ENCODE measurements at places on chromosomes 13 and 19. TPM values are rescaled to one million over a fixed set of nuclear protein-coding genes. Genes with fewer than 3 reads are reported as not detected.

PGLYRP1 gene
- total RNA-seq = not detected

DNA sequence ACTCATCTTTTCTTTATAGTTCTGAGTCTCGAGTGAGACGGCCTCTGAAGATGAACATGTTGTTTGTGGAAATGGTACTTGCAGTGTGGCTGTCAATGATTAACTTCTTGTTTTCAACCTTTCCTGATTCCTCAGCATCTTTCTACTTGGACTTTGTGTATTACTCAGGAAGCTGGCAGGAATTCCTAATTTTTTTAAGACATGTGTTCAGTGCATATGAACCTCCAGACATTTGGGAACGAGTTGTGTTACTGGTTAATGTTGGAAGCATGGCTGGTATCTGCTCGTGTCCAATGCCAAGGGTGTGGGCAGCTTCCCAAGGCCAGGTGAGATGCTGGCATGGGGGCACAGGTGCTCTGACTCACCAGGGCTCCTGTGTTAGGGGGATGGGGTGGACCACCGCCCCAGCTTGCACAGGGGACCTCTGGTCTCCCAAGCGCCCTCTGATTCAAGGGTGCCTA, 61.1 kb upstream of the MCF2L start:
- no peak for DNase-seq

DNA sequence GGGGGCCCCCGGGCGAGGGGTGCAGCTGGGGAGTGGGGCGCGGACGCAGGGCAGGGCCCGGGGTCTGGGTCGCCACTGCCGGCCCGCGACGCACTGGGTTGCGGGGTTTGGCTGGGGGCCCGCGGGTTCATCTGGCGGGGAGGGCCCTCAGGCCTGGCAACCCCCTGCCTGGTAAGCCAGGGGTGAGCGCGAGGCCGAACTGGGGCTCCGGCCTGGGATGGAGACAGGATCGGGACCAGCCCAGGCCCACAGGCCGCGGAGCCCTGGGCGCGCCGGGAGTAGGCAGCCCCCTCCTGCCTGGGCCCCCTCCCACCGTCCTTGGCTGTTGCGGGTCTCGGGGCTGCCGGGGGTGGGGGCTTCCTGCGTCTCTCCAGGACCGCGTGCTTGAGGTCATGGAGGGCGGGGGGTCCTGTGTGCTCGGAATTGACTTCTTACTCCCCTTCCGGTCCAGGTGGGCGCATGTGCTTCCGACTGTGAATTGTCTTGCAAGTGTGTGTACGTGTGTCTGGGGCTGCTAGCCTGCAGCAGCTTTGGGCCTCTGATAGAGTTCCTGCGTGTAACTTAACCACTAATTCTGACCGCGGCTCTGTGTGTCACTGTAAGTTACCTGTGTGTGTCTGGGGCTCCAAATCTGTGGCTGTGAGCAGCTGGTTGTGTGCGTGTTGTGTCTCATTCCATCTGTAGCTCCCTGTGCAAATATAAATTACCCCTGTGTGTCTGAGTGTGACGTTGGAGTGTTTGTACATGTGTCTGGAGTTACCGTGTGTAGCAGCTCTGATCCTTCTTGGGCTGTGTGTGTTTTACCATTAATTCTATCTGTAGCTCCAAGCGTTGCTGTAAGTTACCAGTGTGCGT, 751 bp downstream of the GRAMD1A start:
- DNase-seq = no peak

ZNF611 gene
- 10.7 TPM for total RNA-seq

- peak; percentile 28 for DNase-seq
Measured at GRCh38 chr19:47402504-47402903, 16.8 kb downstream of the MEIS3 start.

- peak; percentile 61 for DNase-seq
Measured at GRCh38 chr13:32415019-32415418, 12.9 kb downstream of the N4BP2L1 start.

DNA sequence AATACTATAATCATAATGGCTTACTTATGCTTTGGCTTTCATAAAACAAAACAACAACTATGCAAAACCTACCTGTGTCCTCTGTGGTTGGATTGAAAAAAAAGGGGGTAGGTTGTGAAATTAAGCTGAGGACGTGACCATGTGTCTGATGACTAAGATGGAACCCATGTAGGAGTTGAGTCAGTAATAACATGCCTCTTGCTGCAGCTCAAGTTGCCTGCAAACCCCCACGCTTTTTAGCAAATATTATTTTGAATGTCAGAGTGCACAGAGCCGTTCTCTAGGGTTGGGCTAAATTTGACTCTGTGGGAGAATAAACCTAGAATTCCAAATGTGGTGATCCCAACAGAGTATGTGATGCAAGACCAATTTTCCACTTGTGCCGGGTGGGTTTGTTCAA, 209.3 kb downstream of the KCNRG start:
- DNase-seq = no peak

DNA sequence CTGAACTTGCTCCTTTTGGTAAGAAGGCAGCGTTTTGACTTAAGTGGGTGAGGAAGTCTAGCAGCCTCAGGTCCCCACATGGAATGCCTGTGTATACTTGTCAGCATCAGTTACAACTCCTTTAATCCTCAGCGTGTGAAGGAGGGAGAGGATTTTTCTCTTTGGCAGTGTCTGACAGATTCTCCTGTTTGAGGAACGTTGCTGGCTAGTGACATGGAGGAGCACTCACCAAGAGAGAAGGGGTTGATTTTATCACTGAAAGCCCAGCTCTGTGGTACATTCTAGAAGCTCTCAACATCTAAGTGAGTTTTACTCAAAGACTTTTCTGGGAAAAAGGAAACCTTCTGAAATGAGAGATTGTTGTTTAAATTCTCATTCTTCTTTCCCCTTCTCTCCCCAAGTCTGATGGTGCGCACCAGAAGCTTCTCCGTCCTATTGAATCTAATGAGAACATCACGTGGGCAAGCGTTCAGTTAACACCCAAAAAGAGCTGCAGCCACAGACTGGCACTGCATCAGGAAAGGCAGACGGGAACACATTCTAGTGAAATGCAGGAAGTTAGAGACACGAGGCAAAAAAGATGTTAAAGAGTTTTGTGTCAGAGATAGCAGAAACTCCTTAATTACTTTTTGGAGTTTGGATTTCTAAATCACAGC, 58.2 kb downstream of the GJA3 start:
- DNase-seq = no peak

- no peak for DNase-seq
Measured at GRCh38 chr19:3080286-3080685, 13.9 kb upstream of the GNA11 start.

DNA sequence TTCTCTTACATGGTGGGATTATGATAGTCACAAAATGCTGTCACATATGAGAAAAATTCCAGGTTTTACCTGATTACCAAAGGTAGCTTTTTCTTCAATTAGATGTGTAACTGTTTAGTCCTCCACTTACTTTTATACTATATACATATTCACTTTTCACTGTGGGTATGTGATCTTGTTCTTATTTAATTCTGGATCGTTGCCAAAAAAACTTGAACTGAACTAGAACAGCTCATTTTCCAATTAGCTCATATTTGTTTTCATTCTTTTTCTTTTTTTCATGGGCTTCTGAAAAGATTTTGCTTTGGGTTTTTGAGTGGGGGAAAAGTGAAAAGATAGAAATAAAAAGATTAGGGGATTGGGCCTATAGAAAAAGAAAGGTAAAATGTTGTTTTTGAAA, 291.9 kb downstream of the NDFIP2 start:
- DNase-seq = no peak

CBLC gene
- total RNA-seq = 16.3 TPM

DNA sequence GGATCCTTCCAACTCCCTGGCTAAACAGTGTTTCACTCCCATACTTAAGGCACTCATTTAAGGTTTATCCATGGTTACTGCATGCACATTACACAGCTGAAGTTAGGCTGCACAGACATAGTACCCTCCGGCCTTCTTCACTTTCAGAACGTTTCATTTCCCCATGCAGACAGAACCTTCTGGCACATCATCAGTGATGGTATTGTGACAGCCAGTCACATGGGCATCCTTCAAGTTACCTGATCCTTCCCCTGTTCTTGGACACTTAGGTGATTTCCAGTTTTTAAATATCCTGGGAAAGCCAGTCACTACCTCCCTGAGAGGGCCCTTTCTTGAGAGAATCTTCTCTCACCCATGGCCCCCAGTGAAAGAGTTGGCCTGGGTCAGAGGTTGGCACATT, 9.1 kb downstream of the SMIM7 start:
- DNase-seq = no peak

SLC7A10 gene
- total RNA-seq = 2.4 TPM

FGF22 gene
- not detected for total RNA-seq

BBC3 gene
- 13.4 TPM for total RNA-seq

DNA sequence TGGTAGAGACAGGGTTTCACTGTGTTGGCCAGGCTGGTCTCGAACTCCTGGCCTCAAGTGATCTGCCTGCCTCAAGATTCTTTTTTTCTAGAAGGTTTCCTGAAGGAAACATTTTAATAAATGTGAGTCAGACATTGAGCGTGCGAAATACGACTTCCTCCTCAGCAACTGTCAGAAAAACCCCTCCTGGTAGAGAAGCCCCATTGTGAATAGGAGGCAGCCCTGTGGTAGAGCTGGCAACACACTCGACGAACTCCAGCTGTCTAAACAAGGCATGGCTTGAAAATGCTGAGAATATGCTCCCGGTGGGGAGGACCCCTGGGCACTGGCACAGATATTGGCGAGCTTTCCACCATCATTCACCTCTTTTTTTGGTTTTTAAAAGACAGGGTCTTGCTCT, 9.8 kb downstream of the ZNF333 start:
- DNase-seq = no peak

DNA sequence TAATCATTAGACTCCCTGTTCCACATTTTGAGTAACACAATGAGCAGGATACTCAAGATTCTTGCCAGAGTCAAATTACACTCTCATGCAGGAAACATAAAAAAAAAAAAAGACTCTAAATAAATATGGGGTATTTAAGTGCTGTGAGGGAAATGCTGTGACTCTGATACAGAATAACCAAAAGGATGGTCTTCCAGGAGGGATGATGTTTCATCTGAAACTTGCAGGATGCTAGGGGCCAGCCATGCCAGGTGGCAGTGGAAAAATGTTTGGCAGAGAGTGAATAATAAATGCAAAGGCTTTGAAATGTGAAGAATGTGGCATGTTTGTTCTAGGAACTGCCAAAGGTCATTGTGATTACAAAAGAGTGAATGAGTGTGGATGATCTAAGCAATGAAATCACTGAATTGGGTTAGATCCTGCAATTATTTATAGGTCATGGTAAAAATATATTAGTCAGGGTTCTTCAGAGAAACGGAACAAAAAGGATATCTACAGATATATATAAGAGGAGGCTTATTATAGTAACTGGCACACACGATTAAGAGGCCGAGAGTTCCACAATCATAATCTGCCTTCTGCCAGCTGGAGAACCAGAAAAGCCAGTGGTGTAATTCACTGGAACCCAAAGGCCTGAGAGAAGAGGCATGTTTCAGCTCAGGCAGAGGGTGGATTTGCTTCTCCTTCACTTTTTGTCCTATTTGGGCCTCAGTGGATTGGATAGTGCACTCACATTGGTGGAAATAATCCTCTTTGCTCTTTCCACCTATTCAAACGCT, 1832.8 kb upstream of the MIR17HG start:
- no peak for DNase-seq

DNA sequence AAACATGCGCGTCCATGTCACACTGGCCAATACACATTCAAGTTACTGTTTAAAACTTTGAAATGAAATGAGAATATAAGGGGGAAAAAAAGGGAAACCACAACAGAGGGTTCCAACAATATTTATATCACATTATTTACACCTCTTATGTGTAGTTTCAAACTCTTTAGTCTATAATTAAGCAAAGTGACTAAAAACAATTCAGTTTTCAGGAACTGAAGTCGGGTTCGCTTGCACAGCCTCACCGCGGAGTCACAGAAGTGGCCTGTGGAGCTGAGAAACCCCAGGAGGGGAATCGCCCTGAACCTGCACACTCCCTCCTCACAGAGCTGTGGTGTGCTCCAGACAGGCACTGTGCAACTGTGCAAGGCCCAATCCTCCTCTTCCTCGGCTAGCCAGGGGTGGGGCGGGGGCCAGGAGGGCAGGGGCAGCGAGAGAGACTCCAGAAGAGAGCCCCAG, 75.9 kb downstream of the STK24 start:
- DNase-seq = no peak

GRCh38 chr19:11423791-11424181, 4.7 kb upstream of the RGL3 start:
- DNase-seq = peak; percentile 41

GRCh38 chr19:5340637-5341447, at the start of gene PTPRS:
TSS of gene PTPRS (minus strand) at chr19:5340812. CDS start at chr19:5286140, 54,672 bp downstream.
- peak; percentile 99 for DNase-seq

GIPR gene
- 0.81 TPM for total RNA-seq

- DNase-seq = no peak
Measured at GRCh38 chr13:39259371-39260140, 221.3 kb downstream of the NHLRC3 start.

GRCh38 chr13:50509167-50509566, 334.3 kb downstream of the DLEU7 start:
- DNase-seq = no peak

FLT1 gene
- total RNA-seq = 59.4 TPM

- no peak for DNase-seq
Measured at GRCh38 chr13:66807251-66807650, 422.9 kb downstream of the PCDH9 start.

DNA sequence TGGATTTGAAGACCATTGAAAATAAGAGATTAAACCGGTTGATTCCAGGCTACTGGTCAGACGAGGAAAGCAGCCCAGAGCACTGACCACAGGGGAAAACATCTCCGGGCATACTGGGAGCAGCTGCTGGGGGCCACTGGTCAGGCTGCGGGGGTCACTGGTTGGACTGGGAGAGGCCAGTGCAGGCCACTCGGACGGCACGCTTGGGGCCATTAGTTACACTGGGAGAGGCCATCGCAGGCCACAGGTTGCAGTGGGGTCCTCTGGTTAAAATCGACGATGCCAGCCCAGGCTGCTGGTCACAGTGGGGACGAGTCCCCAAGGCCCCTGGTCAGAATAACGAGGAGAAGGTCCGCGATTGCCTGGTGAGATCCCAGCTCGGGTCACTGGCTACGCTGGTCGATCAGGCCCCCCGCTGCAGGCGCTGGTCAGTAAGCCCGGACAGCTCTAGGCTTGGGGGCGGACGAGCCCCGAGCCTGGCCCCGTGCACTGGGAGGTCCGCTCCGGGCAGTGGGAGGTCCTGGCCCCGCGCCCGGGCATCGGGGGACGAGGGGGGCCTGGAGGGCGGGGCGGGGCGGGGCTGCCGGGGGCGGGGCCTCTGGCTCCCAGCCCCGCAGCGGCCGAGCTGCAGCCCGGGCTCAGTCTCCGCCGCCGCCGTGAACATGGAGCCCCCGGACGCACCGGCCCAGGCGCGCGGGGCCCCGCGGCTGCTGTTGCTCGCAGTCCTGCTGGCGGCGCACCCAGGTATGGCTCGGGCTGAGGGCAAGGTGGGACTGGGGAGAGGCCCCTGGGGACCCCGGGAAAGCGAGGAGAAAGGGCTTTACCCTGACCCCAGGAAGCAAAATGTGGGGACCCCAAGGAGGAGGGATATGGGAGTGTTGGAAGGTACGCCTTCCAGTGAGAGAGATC, at the start of gene BCAM:
BCAM (plus strand) TSS at position 641 of the 909 bp plus-strand sequence; CDS start at position 663, 22 bp downstream.
- peak; percentile 99 for DNase-seq

- DNase-seq = no peak
Measured at GRCh38 chr13:31053896-31054295, 107.8 kb downstream of the HSPH1 start.

NCCRP1 gene
- not detected for total RNA-seq

Data from H7 (cell line).